Activated CD4-positive, alpha-beta T cell treated with anti-CD3 and anti-CD28 coated beads, Interleukin-2, amount 50 U/mL, for 4 hours (primary cell): ENCODE measurements at places on chromosomes 3 and 15.

GRCh38 chr15:31975830-31976229 lies 54.5 kb upstream of the CHRNA7 start:
- DNase-seq: no peak

GRCh38 chr15:81281766-81282605 lies 42.0 kb downstream of the STARD5 start:
- DNase-seq: no peak

- DNase-seq: no peak
Observed at GRCh38 chr3:104291437-104291851, 1075.3 kb upstream of the ALCAM start.

- DNase-seq: no peak
Observed at GRCh38 chr3:146818866-146819265, 213.7 kb upstream of the PLSCR5 start.

GRCh38 chr3:195595785-195596531 lies 12.2 kb upstream of the APOD start:
- DNase-seq: no peak

- DNase-seq: no peak
Observed at GRCh38 chr3:29281344-29282241, 722 bp downstream of the RBMS3 start.

- no peak for DNase-seq
Observed at GRCh38 chr15:43934480-43934879, 107.7 kb downstream of the WDR76 start.

DNA sequence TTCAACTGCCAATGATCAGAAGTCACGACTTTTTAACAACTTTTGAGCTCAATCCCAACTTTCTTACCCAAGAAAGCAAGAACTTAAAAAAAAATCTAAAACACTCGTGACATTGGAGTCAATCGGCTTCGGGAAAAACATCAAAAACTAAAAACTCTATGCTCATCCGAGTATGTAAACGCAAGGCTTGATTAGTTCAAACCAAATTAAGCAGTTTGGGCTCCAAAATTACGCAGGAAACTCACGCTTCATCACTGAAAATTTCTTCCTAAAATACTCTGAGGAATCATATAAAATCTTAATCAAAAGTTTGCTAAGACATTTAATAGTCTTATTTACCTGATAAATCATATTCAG lies 1.6 kb downstream of the TRA2B start:
- DNase-seq: no peak

DNA sequence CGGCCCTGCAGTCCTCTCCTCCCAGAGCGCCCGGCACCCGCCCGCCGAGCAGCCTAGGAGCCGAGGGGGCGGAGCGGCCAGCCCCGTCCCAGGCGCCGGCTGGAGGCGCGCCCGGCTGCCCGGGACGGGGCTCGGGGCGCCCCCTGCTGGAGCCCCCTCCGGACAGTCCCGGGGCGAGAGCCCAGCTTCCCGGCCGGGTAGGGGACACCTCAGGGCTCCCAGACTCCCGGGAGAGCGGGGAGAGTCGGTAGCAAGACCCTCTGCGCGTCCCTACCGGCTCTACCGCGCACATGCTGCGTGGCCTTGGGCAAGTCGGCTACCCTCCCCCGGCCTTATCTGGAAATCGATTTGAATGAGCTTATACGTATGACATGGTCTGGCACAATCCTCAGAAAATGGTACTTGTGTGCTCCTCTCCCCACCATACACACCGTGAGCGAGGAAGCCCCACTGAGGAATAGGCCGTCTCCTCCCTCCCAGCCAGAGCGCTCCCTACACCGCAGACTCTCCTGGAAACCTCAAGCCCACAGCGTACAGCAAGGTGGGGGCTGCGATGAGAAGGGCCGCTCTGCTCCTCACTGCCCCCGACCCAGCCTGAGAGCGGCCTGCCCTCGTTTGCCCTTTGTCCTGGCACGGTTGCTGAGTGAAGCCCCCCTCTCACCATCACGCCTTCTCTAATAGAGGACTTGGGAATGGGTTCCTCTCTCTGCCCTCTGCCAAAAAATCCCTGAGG lies at the start of gene DAPK2:
DAPK2 (minus strand) TSS at position 65 of the 733 bp plus-strand sequence. CDS start 6,224 bp downstream, outside the sequence.
- DNase-seq: peak; percentile 53

DNA sequence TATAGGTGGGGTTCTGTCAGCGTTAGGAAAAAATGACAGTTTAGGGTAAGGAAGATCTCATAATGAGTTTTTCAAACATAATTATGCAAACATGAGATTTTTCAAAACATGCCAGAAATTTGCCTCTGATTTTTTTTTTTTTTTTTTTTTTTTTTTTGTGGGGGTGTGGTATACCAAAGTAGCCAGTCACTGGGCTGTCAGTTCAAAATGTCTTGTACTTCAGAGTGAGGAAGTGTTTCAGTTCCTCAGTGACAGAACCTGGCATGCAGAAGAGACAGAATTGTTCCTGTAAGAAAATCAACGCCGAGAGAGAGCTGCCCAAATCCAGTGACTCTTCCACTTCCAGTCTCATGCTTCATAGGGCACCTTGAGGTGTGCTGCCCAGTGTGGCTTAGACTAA lies 9.7 kb downstream of the NCBP2 start:
- no peak for DNase-seq

DNA sequence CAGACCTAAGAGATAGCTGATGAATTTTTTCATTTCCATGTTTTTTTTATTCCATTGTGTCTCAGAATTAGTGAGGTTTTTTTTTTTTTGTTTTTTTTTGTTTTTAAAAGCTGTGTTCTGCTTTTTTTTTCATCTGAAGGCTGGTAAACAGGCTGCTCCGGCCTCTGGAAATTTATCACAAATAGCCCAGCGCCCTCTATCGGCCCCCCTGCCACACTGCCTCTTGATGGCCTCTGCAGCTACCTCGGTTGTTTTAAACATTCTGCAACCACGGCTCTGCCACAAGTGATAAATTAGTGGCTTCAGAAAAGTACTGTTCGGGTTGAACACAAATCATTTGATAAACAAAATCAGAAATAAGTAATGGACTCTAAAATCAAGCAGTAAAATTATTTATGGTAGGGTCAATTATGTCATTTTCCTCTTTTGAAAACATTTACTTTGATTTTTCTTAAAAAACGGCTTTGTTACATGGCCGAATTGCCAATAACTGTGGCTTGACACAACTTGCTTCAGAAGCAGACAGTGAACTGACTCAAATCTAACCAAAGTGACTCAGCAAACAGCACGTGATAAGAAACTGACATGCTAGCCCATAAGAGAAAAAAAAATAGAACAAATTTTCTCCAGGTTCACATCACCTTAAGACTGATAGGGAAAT lies 87.8 kb downstream of the RSL24D1 start:
- DNase-seq: peak; percentile 15

DNA sequence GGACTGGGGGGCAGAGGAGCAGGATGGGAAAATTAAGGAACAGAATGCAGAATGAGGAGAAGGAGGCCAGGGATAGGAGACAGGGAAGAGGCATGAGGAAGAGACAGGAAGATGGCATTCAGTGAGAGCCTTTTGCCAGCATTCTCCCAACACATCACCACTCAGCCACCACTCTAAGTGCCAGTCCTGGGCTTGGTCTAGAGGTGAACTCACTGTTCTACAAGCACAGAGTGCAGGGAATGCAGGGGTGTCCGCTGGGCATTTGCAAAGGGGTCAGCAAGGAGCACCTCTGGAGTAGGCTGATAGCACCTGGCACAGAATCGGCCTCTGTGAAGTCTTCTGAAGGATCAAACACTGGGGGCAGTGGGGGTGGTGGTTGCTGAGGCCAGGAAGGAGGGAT lies 14.6 kb upstream of the IGDCC3 start:
- no peak for DNase-seq

DNA sequence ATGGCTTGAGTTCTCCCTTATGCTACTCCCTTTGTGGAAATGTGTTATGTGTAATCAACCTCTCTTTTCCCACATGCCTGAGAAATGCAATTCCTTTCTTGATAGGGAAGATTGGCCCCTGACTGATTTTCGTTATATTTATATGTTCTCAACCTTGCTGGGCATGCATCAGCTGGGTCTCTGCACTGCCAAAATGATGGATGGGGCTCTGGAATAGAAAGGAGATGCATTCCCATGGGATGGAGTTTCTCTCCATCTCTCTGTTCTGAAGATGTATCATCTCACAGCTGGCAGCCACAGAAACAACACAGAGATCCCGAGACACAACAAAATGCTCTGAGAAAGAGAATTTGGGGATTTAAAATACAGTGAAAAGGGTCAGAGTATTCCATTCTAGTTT lies 327.7 kb upstream of the LMCD1 start:
- DNase-seq: no peak

DNA sequence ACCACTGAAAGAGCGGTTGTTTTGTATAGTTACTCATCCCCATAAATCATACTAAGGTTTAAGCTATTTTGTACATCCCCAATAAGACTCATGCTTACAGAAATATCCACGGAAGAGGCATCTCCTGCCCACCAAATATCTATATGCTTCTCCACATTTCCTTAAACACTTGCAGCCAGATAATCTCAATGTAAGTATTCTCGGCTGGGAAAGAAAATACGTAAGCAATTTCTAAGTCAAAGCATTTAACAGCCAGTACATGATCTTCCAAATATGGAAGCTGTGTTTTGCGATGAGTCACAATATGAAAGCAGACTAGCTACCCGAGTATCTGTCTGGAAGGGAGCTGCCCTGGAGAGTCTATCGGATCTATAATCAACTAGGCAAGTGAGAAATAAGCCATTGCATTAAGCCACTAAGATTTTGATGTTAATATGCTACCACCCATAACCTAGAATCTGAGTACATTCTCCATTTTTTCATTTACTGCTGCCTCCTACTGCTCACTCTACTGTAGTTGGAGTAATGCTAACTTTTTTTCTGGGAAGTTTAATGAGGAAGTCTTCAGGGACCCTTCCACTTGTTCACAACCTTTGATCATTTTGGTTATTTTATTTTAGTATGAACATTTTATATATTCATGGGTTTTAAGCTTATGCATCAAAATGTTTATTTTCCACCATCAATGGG lies 26.9 kb upstream of the ZMAT3 start:
- DNase-seq: no peak

GRCh38 chr15:74133694-74134386 lies 3.5 kb downstream of the ISLR2 start:
- DNase-seq: no peak

DNA sequence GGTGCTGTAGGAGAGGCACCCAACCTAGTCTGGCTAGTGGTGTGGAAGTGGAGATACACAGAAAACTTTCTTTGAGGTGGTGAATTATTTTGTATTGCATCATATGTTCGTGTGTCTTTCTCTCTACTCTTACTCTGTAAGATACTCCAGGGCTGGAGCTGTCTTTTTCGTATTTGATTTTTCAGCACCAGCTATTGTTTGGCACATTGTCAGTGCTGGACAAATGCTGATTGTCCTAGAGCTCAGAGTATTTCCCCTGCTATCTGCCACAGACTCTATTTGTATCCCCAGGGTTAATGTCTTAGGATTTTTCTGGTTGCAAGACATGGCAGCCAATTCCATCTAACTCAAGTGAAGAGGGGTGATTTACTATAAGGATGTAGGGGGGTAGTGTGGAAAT lies 110.5 kb downstream of the SAMMSON start:
- no peak for DNase-seq

- DNase-seq: no peak
Observed at GRCh38 chr3:196611761-196612483, 27.6 kb upstream of the NRROS start.

GRCh38 chr3:132486099-132486498 lies 68.8 kb downstream of the DNAJC13 start:
- no peak for DNase-seq

- no peak for DNase-seq
Observed at GRCh38 chr3:100113723-100114412, 433 bp downstream of the FILIP1L start.

GRCh38 chr15:45842151-45842550 lies 207.3 kb downstream of the SQOR start:
- DNase-seq: no peak

- DNase-seq: no peak
Observed at GRCh38 chr15:67079361-67079760, 14.0 kb downstream of the SMAD3 start.

DNA sequence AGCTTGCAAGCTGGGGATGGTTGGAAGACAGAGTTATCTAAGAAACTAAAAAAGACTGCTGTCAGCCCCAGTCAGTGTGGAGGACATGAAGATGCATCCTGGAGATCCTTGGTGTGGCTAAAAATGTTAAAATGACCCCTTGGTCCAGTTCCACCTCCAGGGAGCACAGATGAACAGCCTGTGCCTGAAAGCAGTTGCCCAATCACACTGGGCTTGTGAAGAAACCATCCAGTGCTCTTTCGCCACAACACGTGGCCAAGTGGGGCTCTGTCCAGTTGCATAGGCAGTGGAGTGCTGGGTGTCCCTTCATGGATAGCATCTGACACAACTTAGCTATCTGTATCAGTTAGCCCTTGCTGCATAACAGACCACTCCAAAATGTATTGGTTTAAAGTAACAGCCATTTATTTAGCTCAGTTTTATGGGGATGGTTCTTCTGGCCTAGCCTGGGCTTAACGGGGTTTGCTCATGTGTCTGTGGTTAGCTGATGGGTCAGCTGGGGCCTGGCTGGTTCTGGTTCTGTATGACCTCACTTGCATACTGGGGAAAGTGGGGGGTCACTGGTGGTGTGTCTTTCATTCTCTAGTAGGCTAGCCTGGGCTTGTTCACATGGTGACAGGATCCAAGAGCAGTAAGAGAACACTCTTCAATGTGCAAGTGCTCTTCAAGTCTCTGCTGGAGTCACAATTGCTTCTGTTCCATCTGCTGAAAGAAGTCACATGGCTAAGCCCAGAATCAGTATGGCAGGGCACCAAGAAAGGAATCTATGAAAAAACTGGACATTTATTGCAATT lies 226.2 kb downstream of the PDCD6IP start:
- no peak for DNase-seq

DNA sequence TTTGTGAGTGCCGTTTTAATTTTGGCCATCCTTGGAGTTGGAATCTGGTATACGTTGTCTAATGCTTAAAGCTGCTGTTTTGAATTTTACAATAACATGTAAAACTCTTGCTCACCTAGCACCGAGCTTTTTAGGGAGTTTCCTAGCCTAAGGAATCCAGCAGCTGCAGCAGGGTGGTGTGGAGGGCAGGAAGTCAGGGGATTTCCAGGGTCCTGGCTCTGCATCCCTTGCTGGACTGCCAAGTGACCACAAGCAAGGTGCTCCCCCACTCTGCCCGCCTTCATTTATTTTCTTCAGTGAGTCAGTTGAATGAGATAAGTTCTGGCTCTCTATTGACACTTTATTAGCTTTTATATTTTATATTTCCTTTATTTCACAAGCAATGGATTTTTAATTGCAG lies 113.7 kb downstream of the ATG7 start:
- no peak for DNase-seq

- DNase-seq: no peak
Observed at GRCh38 chr3:86109434-86109833, 881.5 kb downstream of the VGLL3 start.

DNA sequence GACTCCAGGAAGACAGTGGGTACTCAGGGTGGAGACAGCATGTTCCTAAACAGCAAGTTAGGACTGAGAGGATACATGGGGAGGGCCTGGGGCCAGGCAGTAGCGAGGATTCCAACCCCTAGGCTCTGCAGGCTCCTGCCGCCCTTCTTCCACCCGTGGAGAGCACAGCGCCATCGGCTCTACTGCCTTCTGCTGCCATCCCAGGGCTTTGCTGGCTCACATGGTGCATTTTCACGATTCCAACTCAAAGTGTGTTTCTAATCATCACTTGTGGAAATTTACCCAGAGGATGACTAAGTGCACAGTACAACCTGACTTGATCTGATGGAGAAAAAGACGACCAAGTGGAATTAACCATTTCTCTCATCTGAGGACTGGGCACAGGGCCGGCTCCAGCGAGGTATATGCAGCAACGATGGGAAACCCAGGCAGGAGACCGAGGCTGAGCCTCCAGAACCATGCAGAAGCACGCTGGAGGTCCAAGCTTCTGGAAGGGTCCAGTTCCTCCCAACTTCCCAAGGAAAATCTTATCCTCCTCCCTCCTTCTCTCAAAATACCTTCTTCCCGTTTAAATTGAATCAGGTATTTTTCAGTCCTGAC lies 104.6 kb downstream of the LRIG1 start:
- no peak for DNase-seq
